T-helper 17 cell (primary cell): ENCODE measurements at places on chromosomes 2 and 18.

GRCh38 chr2:209771474-209772289 is at the start of gene UNC80:
Gene UNC80 (plus strand): TSS chr2:209771832. CDS start chr2:209772073, 241 bp downstream.
- H3K27me3 ChIP-seq, result peaks cover 39% of the 10 kb centered on the region
- no peaks in the 10 kb centered on the region for H3K36me3 ChIP-seq
- DNase-seq, result no peak
- no peak within 1 kb of the TSS for H3K4me3 ChIP-seq
- H3K4me1 ChIP-seq, result peaks cover 4% of the 10 kb centered on the region

DNA sequence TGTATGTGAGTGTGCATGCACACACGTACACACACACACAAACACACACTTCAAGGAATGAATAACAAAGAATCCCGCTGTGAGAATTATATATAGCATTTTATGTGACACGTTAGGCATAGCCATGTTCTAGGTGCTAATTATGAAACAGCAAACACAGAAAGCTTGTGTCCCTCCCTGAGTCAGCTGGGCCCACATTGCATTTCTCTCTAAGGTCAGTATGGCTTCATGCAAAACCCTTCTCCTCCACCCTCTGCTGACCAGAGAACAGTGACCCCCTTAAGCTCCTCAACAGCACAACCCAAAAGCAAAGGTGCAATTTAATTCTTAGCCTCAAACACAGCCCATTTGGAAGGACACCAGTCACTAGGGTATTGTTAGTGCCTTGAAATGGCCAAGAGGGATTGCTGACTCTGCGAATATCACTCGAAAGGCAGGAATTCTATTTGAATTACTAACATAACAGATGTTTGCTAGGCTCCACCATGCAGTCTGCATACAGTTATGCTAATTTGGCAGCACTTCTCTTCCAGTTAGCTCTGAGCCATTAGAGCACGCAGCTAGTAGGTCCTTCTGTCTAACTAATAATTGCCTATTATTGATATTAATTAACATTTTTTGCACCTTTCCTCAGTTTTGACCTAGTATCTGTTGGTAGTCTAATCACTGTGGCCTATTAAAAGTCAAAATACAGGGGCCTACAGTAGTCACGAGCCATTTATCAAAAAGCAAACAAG is 149.0 kb downstream of the LNPK start:
- no peak overlapping the region for H3K27ac ChIP-seq
- no peaks in the 10 kb centered on the region for H3K4me1 ChIP-seq
- no peaks in the 10 kb centered on the region for H3K36me3 ChIP-seq
- DNase-seq, result no peak

GRCh38 chr2:50448556-50448955 is 583.4 kb downstream of the NRXN1 start:
- no peak for DNase-seq
- H3K4me1 ChIP-seq, result no peaks in the 10 kb centered on the region
- H3K36me3 ChIP-seq, result no peaks in the 10 kb centered on the region
- H3K4me3 ChIP-seq, result no peak overlapping the region
- H3K27ac ChIP-seq, result no peak overlapping the region

DNA sequence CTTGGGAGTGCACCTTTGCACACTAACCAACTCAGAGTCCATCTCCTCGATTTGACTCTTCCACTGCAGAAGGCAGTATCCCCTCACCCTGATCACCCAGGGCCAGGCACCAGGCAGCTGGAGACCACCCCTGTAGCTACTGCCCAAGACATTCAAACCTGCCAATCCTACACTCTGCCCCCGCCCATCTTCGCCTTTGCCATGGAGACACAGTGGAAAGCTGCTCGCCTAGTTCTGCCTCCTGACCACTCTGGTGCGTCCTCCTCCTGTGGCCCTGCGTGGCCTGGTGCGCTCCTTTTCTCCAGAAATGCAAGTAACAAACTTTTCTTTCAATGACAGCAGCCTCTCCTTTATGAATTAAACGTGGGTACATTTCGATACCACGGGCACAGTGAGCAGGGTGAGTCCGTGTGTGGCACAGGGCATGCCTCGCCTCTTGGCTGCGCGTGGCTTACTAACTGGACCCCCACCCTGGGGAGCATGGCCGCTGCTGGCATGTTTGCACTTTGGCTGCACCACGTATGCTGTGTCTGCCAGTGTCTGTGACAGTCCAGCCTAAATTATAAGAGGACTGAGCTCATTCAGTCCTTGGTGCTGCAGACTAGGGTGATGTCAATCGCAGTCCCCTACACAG is 47.6 kb downstream of the LONRF2 start:
- H3K27me3 ChIP-seq, result peaks cover 41% of the 10 kb centered on the region
- H3K4me1 ChIP-seq, result peaks cover 9% of the 10 kb centered on the region
- no peak overlapping the region for H3K4me3 ChIP-seq
- H3K36me3 ChIP-seq, result peaks cover 3% of the 10 kb centered on the region
- no peak overlapping the region for H3K27ac ChIP-seq

DNA sequence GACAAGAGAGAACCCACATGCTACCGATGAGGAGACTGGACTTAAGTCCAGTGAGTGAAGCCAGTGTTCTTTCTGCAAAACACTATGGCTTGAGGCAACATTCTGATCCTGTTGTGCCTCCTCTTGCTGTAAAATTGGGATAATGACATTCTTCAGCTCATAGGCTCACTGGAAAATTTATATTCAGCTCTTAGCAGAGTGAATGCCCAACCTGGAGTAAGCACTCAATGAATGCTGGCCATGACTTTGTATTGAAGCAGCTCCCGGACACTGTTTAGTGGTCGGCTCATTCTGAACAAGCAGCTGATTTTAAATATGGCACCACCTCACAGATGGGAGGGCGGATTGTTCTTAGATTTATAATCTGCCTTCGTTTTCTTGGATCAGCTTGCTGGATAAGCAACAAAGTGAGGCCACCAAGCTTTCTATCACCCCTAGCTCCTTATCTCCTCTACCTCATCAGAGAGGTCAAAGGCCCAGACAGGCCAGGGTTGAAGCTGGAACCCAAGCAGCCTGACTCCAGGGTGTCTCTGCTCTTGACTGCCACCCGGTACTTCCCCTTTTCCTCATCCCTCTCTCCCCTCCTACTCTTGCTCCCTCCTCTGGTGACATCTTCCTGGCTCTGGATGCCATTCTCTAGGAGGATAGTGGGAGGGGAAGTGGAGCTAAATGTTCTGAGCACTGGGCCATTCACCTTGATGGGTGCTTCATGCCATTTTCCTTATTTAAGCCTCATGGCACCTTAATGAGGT is 11.5 kb downstream of the SLC9A4 start:
- H3K36me3 ChIP-seq, result peaks cover 3% of the 10 kb centered on the region
- H3K4me3 ChIP-seq, result no peak overlapping the region
- no peak for DNase-seq
- H3K27ac ChIP-seq, result no peak overlapping the region
- H3K27me3 ChIP-seq, result peaks cover 45% of the 10 kb centered on the region

GRCh38 chr2:47389692-47390091 is 13.3 kb upstream of the MSH2 start:
- no peak overlapping the region for H3K27ac ChIP-seq
- DNase-seq, result no peak
- H3K36me3 ChIP-seq, result peaks cover 6% of the 10 kb centered on the region
- peaks cover 7% of the 10 kb centered on the region for H3K4me1 ChIP-seq
- H3K27me3 ChIP-seq, result peaks cover 21% of the 10 kb centered on the region
